ENCODE measurements at places on chromosomes 1 and 21.

- no peak for DNase-seq
These were observed 18.5 kb downstream of the TP53BP2 start for GRCh38 chr1:223827193-223827663.

DNA sequence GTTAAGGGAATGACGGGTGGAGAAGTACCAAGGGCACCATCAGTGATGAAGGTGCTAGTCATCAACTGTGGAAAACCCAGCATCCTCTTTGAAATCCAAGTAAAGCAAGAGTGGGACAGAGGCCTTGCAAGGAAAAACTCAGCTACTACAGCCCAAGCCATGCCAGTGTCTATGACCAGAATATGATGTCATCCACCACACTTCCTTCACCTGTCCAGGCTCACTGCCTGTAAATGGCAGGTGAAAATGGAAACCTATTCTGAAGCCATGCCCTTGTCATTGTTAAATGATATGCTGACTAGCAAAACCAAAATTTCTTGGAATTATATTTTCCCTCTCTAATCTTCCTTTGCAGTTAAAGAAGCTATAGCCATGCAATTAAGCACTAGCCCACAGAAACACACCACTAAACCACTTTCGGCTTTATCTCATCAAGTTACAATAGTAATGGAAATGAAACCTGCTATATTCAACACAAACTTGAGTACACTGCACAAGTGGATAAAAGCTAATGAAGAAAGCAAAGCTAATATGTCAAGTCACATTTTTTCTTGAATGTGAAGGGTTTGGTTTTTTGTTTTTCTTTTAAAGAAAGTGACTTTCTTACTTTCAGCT lies 96.3 kb upstream of the RALGPS2 start:
- DNase-seq = no peak

DNA sequence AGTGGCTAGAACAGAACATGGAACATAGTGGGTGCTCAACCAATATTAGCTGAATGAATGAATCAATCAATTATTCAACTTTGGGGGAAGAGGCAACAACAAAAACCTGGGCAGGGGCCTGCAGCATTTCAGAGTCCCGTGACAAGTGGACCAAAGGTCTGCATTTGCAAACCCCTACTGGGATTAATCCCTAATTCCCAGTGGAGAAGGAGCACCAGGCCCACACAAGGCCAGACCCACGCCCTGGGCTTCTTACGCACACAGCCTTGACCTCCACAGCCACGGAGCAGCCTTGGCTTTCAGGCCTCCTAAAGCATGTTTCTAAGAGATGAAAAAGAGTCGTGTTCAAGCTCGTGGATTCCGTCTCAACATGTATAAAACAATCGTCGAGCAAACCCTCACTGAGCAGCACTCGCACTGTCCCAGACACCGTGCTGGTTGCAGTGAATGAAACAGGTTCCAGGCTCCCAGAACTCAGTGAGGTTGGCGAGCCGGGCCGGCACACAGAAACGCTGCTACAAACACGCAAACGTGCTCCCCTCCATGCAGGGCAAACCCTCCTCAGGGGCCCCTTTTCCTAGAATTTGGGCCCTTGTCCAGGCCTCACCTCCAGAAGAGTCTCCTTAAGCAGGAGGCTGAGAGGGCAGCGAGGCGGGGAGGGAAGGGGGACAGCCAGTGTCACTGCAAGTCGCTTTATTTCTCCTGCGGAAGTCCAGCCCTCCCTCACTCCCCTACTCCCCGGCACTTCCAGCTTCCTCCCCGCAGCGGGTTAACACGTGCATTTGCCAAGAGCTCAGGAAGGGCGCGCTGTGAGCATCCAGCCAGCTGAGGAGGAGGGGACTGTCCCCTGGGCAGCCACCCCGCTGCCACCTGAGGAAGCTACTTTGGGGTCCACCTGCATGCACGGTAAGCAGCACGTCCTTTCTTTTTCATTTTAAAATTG lies 556.4 kb downstream of the KIF26B start:
- no peak for DNase-seq

DNA sequence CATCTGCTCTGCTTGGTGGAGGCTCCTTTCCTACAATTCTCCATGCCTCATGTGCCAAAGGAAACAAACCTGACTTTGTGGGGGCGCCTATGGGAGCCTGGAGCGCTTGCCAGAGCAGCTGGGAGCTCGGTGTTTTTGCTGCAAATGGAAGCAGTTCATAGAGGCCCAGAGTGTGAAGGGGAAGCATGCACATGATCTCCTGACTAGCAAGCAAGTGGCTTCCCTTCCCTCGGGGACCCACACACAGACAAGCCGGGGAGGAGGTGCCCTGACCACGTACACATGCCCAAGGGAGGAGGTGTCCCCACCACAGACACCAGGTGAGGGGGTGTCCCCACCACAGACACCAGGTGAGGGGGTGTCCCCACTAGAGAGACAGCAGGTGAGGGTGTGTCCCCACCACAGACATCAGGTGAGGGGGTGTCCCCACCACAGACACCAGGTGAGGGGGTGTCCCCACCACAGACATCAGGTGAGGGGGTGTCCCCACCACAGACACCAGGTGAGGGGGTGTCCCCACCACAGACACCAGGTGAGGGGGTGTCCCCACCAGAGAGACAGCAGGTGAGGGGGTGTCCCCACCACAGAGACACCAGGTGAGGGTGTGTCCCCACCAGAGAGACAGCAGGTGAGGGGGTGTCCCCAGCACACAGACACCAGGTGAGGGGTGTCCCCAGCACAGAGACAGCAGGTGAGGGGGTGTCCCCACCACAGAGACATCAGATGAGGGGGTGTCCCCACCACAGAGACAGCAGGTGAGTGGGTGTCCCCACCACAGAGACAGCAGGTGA lies 106.8 kb downstream of the CRYAA start:
- DNase-seq = no peak

DNA sequence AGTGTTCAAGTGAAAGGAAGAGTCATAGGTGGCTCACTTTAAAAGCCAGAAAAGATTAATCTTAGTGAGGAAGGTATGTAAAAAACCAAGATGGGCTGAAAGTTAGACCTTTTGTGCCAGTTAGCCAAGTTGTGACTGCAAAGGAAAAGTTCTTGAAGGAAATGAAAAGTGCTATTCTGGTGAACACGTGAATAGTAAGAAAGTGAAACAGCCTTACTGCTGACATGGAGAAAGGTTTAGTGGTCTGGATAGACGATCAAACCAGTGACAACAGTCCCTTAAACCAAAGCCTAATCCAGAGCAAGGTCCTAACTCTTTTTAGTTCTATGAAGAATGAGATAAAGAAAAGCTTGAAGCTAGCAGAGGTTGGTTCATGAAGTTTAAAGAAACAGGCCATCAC lies 106.4 kb downstream of the CTH start:
- DNase-seq = no peak
